ENCODE measurements at places on chromosomes 12 and 14.

GRCh38 chr14:32252030-32252670 is 49.1 kb upstream of the RNU6-8 start:
- peak; percentile 47 for DNase-seq

DNA sequence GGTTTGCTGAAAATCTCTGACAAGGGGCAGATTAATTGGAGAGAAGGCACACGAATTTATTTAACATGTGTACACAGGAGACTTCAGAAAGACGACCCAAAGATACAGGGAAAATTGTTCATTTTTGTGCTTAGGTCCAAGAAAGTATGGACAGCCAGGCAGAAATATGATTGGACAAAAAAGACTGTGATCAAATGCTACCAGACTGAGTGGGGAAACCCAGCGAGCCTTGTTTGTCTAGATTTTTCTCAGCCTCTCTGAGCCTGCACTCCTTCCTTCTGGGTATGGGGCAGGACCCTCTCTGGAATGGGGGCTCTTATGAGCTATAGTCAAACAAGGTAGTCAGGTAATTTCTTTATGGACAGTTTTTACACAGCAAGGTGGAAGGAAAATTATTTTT is 10.4 kb upstream of the CIPC start:
- no peak for DNase-seq

GRCh38 chr14:81161749-81162148 is 59.0 kb downstream of the GTF2A1 start:
- no peak for DNase-seq

GRCh38 chr12:2940564-2940963 is 18.6 kb upstream of the TEAD4 start:
- no peak for DNase-seq

- DNase-seq: no peak
Observed at GRCh38 chr12:116323406-116324386, 46.2 kb upstream of the MED13L start.

DNA sequence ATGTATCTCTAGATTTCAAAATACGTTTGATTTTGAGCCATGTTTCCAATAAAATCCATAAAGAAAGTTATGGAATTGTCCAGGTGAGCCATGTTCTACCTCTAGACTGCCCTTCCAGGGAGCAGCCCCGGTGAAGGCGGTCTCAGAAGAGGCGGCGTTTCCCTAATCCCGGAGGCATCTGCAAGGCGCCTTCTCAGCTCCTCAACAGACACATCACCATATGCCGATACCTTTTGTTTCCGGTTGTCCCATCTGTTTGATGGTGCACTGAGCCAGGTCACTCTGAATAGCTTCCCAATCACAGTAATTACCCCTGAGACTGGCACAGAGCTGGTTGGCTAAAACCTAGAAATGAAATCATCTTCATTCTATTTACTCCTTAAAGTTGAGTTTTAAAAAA is 305.5 kb upstream of the FKBP4 start:
- DNase-seq: no peak

GRCh38 chr12:108477055-108477880 is 37.8 kb upstream of the FICD start:
- no peak for DNase-seq

DNA sequence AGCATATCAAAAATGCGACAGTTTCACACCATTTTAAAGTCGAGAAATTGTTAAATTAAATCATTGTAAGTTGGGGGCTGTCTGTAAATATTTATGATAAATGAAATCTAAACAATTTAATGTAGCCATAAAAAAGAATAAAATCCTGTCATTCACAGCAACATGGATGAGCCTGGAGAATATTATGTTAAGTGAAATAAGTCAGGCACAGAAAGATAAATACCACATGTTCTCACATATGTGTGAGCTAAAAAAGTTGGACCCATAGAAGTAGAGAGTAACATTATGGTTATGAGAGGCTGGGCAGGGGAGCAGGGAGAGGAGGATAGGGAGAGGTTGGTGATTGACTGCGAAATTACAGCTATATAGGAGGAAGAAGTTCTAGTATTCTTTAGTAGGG is 135.9 kb downstream of the GARIN6 start:
- DNase-seq: no peak

GRCh38 chr14:68000511-68000910 is 180.9 kb downstream of the RAD51B start:
- DNase-seq: no peak

DNA sequence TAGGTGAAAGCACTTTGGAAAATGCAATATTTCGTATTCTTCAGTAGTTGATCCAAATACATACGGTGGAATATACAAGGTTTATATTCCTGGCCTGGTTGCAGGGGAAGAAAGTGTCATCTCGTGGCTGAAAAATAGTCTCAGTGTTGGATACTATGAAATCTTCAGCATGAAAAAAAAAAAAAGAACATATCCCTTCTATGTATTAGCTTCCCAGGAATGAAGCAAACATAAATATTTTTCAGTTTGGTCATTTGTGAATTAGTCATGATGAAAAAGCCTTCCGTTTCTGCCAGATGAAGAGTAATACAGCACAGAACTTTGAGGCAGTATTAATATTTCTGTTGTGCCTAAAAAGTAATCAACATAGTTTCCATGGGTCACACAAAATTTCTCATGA is 36.7 kb downstream of the FLRT2 start:
- peak; percentile 69 for DNase-seq

GRCh38 chr12:51341251-51342007 is 5.0 kb downstream of the CELA1 start:
- DNase-seq: peak; percentile 42

- DNase-seq: no peak
Observed at GRCh38 chr12:79299447-79300198, 391.1 kb downstream of the PAWR start.

- no peak for DNase-seq
Observed at GRCh38 chr14:71557351-71557750, 374.9 kb upstream of the RGS6 start.

DNA sequence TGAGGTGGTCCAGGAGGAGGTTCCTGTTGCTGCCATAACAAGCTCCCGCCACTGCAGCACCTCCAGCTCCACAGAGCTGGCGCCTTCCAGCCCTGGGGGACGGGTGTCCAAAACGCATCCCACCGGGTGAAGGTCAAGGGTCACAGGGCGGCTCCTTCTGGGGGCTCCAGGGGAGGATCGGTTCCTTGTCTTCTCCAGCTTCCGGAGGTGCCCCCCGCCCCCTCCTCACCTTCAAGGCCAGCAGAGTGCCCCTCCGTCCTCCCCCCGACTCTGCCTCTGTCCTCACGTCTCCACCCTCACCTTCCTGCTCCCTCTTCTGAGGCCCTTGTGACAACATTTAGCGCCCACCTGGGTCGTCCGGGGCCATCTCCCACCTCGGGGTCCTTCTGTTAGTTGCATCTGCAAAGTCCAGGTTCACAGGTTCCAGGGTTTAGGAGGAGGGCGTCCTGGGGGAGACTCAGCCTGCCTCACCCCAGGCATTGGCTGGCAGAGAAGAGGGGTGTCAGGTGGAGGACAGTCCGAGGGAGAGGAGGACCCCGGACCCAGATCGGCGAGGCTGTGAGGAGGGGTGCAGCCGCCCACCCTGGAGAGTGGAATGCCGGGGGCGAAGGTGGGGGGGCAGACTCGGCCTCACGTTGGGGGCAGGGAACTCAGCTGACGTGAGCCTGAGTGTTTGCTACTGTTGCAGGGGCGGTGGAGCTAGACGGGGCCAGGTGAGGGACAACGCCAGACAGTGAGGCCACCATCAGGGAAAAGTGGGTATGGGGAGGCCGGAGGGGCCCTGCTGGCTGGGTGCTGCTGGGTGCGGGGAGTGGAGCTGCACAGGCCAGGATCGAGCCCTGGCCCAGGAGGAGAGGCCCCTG is 205.5 kb upstream of the C14orf180 start:
- no peak for DNase-seq

GRCh38 chr12:104643819-104644669 is 187.3 kb downstream of the CHST11 start:
- no peak for DNase-seq

GRCh38 chr12:57535764-57536596 is 11.0 kb downstream of the DCTN2 start:
- DNase-seq: no peak

DNA sequence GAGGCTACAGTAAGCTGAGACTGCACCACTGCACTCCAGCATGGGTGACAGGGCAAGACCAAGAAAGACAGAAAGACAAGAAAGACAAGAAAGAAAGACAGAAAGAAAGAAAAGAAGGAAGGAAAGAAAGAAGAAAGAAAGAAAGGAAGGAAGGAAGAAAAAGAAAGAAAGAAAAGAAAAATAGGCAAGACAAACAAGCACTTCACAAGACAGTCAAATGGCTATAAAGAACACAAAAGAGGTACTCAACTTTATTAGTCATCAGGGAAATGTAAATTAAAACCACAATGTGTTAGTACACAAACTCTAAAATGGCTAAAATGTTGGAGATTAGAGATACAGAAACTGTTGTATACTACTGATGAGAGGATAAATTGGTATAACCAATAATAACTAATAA is 6.6 kb downstream of the ATXN3 start:
- no peak for DNase-seq

- DNase-seq: no peak
Observed at GRCh38 chr14:87894920-87895319, 98.1 kb downstream of the GALC start.

DNA sequence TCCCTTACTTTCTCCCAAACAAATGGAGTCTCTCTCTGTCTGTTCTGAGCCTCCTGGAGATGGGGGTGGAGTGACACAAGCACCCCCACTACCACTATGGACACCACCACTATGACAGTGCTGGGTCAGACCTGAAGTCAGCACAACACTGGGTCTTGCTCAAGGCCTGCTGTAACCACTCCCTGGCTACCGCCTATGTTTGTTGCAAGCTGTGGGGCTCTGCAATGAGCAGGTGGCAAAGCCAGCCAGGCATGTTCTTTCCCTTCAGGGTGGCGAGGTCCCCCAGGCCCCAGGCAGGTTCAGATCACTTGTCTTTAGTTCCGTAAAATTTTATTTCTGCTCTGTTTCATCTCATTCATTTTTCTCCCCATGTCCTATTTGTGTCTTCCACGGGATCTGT is 349.8 kb downstream of the TMEM121 start:
- no peak for DNase-seq

DNA sequence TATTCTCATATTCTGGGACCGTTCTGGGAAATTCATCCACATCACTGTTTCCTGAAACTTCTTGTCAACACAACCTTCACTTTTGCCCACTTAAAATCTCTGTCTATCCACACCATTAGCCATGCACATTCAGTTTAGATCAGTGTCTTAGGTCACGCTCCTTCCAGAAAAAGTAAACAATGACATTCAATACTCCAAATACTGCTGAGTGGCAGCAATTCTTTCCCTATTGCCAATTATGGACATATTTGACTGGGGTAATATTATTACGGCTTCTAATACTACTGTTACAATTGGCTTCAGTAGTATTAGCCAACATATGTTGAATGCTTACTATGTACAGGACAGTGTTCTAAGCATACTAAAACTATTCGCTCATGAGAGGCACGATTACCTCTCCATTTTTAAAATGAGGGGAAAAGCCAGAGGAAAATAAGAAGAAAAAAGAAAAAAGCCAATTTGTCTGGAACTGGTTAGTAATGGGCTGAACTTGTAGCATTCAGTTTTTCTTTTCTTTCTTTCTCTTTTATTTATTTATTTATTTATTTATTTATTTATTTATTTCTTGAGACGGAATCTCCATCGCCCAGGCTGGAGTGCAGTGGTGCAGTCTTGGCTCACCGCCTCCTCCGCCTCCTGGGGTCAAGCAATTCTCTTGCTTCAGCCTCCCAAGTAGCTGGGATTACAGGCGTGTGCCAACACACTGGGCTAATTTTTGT is 23.4 kb downstream of the LTBR start:
- no peak for DNase-seq

DNA sequence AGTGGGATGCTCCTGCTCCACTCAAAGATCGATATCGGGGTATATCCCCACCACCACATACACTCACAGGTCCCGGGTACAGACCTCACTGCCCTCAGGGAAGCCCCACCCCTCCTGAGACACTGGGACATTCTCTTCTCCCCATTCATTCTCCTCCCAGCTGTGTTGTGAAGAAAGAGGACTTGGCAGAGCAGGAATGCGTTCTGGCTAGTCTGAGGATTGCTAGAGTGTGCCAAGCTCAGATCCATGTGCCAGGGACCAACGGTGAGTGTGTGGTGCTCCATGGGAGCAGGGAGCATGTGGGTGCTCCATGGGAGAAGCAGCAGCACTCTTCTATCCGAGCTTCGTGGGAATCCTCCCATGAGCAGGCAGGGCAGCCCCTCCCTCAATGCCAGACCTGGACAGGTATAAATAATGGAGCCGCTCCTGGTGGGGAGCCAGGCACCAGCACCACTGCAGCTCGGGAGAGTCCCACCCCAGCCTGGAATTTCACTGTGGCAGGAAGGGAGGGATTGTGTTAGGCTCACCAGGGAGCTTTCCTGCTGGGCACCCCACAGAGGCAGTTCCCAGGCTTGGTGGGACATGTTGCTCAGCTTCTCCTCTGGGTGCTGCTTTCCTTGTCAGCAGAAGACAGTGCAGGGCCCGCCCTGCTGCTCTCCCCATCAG is 2.3 kb upstream of the KRT5 start:
- peak; percentile 14 for DNase-seq

- no peak for DNase-seq
Observed at GRCh38 chr14:104765517-104765916, 12.6 kb downstream of the SIVA1 start.

- no peak for DNase-seq
Observed at GRCh38 chr14:33362934-33363333, 424.3 kb downstream of the NPAS3 start.

- DNase-seq: no peak
Observed at GRCh38 chr14:69118305-69118704, 34.6 kb downstream of the DCAF5 start.

GRCh38 chr12:52988898-52989297 is 17.4 kb upstream of the EIF4B start:
- no peak for DNase-seq

DNA sequence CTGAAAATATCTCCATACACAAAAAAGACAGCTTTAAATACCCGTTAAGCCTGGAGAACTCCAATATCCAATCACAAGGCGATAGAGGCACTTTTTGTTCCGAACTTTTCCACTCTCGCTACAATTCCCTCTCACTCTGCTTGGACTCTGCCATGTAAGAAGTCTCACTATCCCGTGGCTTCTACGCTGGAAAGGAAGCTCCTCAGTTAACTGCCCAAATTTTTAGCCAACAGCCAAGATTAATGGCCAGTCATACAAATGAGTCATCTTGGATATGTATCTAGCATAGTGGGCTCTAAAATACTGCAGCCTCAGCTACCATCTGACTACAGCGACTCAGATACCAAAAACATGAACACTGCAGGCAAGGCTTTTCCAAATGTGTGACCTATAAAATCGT is 45.5 kb upstream of the RERGL start:
- DNase-seq: no peak

DNA sequence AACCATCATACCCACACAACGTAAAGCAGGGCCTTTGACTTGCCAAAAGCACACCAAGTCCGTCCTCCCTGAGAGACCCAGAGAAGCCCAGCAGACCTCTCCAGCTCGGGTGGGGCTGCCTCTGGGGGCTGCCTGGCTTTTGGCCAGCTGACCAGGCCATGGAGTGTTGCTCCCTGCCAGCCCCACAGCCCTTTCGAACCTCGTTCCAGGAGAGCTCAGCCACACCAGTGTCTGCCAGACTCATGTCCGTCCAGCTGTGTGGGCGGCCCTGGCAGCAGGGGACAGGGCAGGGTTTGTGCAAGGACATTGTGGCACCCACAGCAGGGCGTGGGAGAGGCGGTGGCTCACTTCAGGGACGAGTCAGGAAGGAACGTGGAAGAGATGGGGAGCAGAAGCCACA is 22.6 kb upstream of the IRF2BPL start:
- DNase-seq: no peak
